ENCODE measurements at places on chromosomes 16 and 17. TPM values are rescaled to one million over a fixed set of nuclear protein-coding genes. Genes with fewer than 3 reads are reported as not detected.

The CSH2 gene
- polyA plus RNA-seq = 0.43 TPM

GRCh38 chr16:84286578-84287240 is 8.0 kb upstream of the WFDC1 start:
- no peaks in the 10 kb centered on the region for H3K36me3 ChIP-seq
- peaks cover 19% of the 10 kb centered on the region for H3K4me1 ChIP-seq

DNA sequence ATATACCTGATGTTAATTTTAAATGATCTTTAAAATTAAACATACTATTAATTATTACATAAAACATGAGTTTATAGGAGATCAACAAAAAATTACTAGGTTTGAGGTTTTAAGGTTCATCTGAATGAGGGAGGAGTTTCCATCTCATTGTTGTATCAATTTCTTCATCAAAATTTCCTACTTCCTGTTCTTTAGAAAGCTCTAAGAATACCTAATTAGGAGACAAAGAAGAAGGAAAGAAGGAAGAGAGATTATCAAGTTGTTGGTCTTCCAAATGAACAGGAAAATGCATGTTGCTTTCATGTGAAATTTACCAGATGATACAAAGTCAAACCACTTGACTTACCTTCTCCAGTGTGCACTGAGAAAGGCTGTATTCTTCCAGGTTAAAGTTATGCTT is 18.1 kb upstream of the ABCA9 start:
- H3K36me3 ChIP-seq = no peaks in the 10 kb centered on the region
- DNase-seq = no peak
- H3K27ac ChIP-seq = no peak overlapping the region
- H3K27me3 ChIP-seq = no peaks in the 10 kb centered on the region

DNA sequence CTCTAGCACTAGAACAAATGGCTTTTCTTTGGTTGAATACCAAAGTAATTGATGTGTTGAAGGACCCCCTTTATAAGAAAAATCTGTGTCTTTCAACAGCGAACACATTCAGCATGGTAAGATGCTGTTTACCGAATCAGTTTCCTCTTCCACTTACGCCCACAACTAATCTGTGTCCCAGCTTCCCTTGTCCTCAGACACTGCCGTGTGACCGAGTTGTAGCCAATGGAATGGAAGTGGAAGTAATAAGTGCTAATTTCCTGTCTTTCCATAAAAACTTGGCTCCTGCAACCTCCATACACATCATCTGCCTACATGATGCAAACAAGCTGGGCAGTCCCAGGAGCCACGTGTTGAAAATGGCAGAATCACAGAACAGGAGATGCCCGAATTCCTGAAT is 10.4 kb downstream of the CDIPT start:
- no peaks in the 10 kb centered on the region for H3K36me3 ChIP-seq
- H3K27me3 ChIP-seq = no peaks in the 10 kb centered on the region
- DNase-seq = no peak
- no peaks in the 10 kb centered on the region for H3K4me1 ChIP-seq
- H3K27ac ChIP-seq = no peak overlapping the region

- no peaks in the 10 kb centered on the region for H3K27me3 ChIP-seq
- no peak overlapping the region for H3K27ac ChIP-seq
These were observed 403.3 kb upstream of the TNRC6C start for GRCh38 chr17:77555121-77555591.

- H3K27me3 ChIP-seq = no peaks in the 10 kb centered on the region
- DNase-seq = peak; percentile 19
- no peak overlapping the region for H3K27ac ChIP-seq
- H3K4me3 ChIP-seq = no peak overlapping the region
These were observed 9.0 kb upstream of the LONP2 start for GRCh38 chr16:48235058-48235555.

The ZKSCAN2 gene
- polyA plus RNA-seq = 1.7 TPM

The FBXL16 gene
- polyA plus RNA-seq = 8.9 TPM

Data from GM23338 (cell line).